ENCODE measurements at places on chromosomes 7 and 10.

DNA sequence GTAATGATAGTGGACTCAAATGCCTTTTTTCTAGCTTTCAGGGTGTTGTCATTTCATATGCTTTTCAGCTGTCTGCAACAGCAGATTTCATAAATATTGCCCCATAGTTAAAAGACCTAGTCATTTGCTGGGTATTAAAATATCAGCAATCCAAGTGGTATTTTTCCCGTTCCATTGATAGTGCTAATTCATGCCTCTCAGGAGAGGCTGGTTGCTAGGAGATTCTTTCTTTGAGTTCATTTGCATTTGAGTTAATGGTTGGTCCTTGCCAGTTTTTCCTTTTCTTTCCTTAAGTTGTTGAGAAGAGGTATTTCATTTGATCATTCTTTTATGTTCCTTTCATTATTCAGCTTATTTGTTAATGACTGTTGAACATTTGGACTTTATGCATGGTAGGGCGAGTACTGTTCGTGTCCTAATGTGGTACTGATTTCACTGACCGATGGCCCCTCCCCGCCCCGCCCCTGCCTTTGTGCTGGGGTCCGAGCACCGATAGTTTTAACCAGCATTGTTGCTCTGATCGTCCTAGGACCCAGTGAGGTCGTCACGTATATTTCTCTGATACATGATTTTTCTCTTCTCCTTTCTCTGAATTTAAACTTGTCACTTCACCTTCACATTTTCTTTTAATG, 128.6 kb downstream of the CCNY start:
- no peak for DNase-seq

- no peak for DNase-seq
These were observed 224.1 kb downstream of the CCSER2 start for GRCh38 chr10:84552478-84552877.

GRCh38 chr10:124069341-124070264, 23.8 kb downstream of the CHST15 start:
- no peak for DNase-seq

- no peak for DNase-seq
These were observed 11.2 kb downstream of the COL17A1 start for GRCh38 chr10:104074505-104074904.

- no peak for DNase-seq
These were observed 528.1 kb upstream of the SEMA3D start for GRCh38 chr7:85714951-85715350.

DNA sequence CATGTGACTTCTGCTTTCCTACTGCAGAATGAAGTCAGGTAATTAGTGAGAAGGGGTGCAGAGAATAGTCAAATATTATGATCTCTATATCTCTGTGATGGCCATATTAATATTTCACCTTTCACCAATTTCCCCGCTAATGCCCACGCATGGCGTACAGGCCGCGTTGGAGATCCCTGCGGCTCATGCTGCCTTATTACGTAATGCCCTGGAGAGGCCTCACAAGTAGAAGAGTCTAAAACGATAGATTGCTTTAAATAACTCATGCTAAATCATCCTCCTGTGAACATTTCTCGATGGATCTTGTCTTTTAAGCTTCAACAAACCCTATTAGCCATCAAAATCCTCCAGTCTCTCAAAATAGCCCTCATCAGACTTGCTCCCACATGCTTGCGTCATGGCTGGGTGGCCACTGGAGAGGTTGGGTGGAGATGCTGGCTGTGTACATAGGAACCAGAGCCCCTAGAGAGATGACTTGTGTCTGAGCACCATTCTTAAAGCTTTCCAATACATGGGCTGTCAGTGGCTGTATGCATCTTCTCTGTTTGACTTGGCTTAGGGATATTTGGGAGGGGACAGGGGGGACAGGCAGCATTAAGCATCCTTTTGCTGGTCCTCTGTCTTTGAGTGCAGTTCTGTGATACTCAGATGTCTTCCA, 79.5 kb upstream of the INSYN2A start:
- DNase-seq: no peak

DNA sequence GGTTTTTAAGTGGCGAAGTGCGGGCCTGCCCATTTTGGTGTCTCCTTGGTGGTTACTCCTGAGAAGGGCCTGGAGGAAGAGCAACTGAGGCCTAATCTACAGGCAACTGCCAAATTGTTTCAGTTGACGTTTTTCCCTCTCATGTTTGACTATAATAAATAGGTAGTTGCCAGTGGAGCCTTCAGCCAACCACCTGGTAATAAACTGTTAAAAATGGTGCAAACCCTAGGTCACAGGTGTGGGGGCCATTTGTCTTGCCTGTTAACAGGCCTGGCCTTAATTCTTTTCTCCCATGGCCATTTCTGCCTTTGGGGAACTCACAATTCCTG, 3.7 kb downstream of the IKZF1 start:
- no peak for DNase-seq

DNA sequence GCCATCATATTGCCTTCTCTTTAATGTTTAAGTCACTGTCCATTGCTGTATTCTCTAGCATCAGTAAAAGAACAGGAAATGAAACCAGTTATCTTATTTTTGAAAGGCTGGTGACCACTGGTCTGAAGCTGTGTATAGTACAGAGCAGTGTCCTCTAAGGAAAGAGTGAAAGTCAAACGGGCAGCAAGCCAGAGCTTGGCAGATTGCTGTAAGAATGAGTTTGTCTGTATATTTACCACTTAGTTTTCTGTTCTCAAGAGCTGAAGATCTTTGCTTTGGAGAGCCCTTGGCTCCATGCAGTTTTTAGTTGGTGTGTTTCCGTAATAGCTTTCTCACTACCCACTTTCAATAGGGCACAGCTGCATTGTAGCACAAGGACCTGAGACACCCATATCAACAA, 31.9 kb downstream of the PCBD1 start:
- DNase-seq: no peak

DNA sequence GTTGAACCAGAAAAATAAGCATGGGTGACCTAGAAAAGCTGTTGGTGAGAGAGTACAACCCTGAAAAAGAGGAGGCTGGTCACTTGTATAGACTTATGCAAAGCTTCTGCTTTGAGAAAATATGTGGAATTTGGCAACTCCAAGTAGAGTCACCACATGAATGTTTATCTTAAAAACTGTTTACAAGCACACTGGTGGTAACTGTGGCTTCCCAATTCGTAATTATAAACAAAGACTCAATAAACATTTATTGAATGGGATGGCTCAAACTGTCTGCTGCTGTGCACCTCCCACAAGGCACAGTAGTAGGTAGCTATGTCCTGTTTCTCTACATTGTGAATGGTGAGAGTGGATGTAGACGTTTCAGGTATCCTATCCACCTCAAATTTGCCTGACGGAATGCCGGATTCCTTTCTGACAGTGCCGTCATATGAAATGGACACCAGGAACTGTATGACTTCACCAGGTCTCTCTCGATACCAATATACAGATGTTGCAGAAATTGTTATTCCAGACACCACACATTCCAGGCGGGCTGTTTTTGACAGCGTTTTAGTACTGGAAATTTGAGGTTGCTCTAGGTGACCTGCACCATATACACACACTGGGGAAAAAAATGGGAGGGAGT, 43.4 kb upstream of the TARP start:
- no peak for DNase-seq

DNA sequence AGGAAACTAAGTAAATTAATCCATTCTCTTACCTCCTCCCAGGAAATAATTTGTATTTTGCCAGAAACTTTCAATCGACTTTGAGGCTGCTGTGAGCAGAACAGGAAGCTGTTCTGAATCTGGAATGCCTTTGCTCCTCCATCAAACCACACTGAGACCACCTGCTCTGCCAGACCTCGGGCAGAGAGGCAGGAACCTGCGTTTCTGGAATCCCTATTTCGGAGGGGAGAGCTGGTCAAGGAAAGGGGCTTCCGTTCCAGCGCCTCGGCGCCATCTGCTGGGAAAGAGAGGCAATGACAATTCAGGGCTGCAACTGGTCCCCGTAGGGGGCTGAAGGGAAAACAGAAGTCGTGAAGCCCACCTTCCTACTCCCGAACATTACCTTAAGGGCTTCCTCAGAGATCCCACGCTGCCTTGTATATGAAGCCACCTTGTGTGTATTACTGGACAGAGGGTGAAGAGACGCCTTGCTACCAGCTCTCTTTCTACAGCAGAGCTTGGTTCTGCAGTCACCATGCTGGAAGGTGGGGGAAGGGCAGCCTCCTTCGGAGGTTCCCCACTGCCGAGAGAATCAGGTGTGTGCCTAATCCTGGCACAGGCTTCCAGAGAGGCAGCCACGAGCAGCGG, 31.2 kb downstream of the ZNF467 start:
- peak; percentile 64 for DNase-seq

- DNase-seq: no peak
These were observed 40.4 kb upstream of the KIAA1217 start for GRCh38 chr10:24168258-24169170.

DNA sequence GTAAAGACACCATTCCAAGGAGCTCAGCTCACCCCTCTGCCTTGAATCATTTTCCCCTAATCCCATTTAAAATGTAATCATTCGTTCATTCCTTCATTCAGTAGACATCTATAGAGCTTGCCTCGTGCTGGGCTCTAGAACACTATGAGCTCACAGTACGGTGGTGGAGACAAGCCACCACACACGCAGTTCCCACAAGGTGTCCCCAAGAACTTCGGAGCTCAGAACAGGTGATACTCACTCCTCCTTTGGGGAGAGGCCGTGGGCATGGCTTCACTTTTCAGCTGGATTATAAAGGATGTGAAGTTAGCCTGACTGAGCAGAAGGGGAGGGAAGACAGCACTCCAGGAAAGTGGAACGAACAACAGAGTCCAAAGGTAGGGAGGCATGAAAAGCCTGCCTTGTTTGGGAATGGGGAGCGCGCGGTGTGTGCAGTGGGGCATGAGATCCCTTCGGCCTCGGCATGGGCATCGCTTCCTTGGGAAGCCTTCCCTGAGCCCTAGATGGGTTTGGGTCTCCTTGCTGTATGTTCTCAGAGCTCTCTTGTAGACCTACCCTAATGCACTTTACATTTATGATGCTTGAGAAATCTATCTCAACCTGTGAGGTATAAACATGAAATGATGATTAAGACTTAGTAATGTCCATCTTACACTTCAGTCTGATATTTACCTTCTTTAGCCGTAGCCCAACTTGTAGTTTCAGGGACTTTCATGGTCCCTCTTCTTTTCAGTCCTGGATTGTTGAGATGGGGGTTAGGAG, 809 bp upstream of the OGA start:
- DNase-seq: no peak

DNA sequence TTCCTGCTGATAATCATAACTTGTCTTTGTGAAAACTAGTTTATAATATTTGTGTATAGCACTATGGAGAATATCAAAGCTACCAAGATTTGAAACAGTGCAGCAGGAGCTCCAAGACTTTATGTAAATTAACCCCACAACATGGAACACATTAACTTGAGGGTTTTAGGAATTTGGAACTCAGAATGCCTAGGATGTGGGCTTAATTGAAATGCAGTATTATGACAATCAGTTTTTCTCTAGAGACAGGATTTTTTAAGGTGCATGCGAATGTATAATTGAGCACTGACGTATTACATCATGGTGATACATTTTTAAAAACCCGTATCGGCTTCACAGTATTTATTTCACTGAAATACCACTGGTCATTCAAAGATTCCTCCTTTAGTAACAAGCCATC, 313.1 kb upstream of the DGKB start:
- no peak for DNase-seq

DNA sequence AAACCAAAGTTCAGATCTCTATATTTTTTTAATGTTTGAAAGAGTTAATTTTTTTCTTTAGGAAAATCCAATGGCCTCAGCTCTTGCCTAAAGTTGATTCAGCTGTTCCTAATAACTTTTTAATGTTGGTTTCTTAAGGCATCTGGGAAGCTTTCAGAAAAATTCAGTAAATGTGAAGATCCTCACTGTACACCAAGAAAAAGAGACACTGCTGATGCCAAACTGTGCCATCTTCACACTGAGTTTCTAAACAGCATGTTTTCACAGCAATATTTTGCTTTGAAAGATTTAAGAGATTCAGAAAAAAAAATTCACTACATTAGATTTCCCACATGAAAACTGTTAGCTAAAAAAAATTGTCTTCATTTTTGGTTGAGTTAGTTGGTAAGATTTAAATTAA, 249.4 kb downstream of the NEBL start:
- no peak for DNase-seq

- DNase-seq: no peak
These were observed 138.6 kb downstream of the SORCS3 start for GRCh38 chr10:104779701-104780100.

DNA sequence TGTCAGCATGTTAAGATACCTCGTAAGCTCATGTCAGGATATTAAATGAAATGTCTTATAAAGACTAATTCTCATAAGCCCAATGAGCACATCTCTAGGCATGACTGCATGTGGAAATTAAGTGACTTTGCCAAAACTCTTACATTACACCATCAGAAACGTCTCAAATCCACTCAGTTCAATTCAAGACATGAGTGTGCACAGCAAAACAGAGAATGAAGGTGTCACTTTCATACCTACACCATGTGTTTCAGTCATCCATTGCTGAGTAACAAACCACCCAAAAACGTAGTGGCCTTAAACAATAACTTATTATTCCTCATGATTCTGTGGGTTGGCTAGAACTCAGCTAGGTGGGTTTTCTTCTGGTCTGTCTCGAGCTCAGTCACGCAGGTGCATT, 99.8 kb downstream of the ATE1 start:
- no peak for DNase-seq

DNA sequence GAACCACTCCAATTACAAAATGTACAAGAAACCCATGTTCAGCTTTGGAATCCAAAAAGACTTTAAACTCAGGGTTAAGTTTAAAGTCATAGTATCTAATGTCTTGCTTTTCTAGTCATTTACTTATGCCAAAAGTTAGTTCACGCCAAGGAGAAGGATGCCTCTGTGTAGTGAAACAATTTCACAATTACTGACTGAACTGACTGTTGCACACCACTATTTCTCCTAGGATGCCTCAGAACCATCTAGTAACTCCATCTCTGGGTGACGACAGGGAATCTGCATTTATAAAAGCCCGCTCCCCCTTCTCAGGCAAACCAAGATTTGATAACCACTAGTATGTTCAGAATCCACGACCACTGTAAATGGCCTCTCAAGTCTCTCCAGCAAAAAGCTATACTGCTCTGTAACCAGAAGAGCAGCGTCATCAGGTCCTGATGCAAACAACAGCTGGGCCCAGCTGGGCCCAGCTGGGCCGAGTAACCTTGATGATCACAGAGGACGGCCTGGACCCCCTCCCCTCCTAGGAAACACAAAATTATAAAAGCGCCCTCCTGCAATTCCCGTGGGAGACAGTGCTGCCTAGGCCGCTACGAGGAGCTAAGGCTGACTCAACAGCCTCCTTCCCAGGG, 680 bp upstream of the ADO start:
- DNase-seq: no peak

GRCh38 chr10:7302930-7303557, 107.8 kb downstream of the SFMBT2 start:
- no peak for DNase-seq
